Stimulated activated CD8-positive, alpha-beta memory T cell treated with anti-CD3 and anti-CD28 coated beads, Interleukin-4, amount 100 ng/mL, for 4 hours (primary cell): ENCODE measurements at places on chromosomes 4 and X.

GRCh38 chrX:8868070-8868773 lies 67.0 kb upstream of the FAM9A start:
- no peak for DNase-seq

- DNase-seq = no peak
Measured at GRCh38 chr4:69984030-69984443, 11.7 kb upstream of the STATH start.

DNA sequence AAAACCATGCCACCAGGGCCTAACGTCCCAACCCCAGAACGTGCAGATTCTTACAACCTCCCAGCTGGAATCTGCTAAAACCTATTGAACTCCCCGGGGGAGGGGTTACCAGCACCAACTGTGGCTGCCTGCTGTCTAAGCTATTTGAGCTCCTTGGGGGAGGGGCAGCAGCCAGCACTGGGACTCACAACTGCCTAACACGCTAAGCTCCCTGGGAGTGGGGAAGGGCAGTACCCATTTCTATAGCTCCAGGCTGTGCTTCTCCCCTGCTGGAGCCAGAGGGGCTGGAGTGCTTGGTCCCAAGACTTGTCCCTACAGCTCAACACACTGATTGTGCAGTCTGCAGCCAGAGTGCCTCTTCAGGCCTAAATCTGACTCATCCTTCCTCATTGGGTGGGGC lies 459.8 kb upstream of the FGF16 start:
- DNase-seq = no peak

- DNase-seq = no peak
Measured at GRCh38 chr4:55397520-55398321, 2.0 kb downstream of the TMEM165 start.

DNA sequence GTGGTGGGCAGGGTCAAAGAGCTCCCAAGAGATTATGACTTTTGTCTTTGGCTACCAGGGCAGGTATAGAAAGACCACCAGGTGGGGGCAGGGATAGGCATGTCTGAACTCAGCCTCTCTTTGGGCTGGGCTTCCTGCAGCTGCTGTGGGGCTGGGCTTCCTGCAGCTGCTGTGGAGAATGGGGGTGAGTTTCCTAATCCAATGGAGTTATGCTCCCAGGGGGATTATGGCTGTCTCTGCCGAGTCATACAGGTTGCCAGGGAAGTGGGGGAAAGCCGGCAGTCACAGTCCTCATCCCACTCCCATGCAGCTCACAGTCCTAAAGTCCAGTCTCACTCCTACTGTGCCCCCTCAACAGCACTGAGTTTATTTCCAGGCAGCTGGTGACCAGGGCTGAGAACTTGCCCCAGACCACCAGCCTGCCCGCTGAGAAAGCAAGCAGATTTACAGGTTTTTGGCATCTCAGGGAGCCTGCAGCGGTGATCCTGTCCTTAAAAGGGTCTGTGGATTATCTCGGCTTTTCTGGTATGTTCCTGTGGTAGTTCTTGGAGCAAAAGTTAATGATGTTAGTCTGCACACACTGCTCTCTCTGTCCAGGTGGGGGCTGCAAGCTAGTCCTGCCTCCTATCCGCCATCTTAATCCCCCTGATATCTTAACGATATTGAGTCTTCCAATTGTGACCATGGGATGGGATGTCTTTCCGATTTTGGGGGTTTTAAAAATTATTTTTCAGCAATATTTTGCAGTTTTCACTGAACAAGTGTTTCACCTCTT lies 133.4 kb downstream of the RTL9 start:
- no peak for DNase-seq

- no peak for DNase-seq
Measured at GRCh38 chrX:630612-631496, at the start of gene SHOX. TSS of gene SHOX (plus strand) at chrX:630791. CDS start at chrX:630898, 107 bp downstream.

GRCh38 chr4:56417396-56417795 lies 18.0 kb downstream of the PPAT start:
- no peak for DNase-seq

DNA sequence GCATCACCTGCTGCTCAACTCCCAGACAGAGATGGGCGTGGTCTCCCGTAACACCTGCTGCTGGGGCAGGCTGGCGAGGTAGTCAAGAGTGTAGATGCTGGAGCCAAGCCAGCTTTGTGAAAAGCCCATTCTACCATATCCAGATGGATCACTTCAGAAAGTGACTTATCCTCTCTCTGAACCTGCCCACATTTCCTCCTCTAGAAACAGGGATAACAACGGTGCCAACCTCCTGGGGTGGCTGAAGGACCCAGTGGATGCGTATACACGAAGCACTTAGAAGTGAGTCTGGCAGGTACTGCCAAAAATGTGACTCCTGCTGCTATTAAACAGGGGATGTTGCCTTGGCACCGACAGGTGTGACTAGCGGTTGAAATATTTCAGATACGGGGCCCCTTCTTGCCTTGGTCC lies 95.8 kb downstream of the SORBS2 start:
- DNase-seq = no peak

- no peak for DNase-seq
Measured at GRCh38 chrX:16786791-16787735, 797 bp downstream of the TXLNG start.

DNA sequence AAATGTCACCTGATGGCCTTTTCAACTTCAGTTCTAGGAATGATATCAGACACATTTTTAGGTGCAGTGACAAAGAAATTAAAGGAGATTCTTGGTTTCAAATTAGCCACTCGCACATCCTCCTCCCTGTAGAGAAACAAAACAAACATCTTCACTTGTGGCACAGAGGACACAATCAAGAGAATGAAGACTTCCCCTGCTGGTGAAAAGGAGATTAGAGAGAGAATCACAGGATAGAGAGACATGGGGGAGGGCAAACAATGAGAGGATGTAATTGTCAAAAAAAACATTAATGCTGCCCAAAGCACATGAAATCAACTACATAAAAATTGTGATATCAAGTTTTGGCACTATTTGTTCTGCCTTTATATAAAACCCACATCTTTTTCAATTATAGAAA lies 34.5 kb downstream of the ACE2 start:
- DNase-seq = no peak

DNA sequence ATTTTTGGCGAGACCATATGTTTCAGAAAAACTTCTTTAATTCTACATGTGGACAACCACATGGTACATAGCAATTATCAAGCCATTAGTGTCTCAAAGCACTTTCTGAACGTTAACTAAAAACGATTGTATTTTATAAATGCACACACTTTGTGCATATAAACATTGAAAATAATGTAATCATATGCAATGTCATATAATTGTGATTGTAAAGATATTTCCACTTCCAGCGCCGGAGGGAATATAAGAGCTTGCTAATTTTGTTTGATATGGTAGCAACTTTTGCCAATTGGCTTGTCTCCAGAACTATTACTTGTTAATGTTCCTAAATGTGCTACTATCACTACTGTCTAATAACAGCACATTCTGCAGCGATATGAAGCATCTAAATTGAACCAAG lies 162.3 kb upstream of the SMIM31 start:
- no peak for DNase-seq

DNA sequence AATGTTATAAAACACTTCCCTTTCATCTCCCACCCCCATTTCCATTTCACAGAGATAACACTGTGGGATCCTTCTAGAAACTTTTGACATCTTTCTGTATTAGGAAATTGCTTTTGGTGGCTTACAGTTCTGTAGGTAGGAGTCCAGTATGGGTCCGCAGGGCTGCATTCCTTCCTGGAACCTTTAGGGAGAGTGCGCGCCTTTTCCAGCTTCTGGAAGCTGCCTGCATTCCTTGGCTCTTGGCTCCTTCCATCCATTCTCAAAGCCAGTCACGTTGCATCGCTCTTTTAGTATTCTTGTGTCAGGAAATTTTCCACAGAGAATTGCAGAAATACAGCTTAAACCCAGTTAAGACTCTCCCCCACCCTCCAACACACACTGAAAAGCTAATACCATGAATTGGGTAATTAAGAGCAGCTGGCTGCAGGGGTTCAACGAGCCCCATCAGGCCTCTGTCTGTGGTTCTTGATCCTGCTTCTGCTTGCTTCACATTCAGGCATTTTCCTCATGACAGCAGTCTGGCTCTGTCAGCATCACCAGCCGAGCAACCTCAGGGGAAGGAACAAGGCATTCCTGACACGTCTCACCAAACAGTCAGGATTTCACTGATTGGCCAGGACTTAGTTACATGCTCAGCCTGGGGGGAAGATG lies 48.8 kb downstream of the SEPTIN11 start:
- no peak for DNase-seq

GRCh38 chrX:118990512-118991227 lies 16.3 kb downstream of the LONRF3 start:
- DNase-seq = no peak

DNA sequence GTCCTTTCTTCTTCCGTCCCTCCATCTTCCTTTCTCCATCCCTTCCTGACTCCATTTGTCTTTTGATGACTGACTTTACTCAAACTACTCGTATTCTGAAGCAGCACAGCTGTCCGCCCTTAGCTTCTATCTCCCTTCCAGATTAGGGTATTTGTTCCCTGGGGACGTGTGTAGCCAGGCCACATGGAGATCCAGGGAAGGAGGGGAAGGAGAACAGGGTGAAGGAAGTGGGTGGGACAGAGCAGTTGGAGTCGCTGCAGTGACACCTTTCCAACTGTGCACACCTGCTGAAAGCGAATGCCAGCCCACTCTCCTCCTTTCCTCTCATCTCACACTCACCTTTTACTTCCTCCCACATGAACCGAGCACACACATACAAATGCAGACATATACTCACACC lies 323.8 kb downstream of the DCTD start:
- no peak for DNase-seq

DNA sequence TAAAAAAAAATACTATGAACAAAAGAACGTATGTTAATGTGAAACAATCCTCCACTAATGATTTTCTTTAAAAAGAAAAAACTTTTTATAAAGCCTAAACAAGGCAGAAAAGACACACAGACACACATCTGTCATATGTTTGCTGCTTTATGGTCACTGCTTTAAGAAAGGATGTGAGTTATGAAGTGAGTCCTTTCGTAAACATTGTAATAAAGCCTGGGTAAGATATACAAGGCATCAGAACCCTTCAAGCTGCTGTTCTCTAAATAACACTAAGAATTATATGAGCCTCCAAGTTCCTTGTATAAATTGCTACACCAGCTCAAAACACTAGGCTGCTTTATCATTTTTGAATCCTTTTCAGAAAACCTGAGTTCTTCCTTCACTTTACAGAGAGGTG lies 81.6 kb downstream of the FBXO8 start:
- no peak for DNase-seq

- DNase-seq = no peak
Measured at GRCh38 chr4:107077192-107077591, 41.1 kb upstream of the DKK2 start.

- no peak for DNase-seq
Measured at GRCh38 chr4:88820698-88821415, 123.2 kb upstream of the NAP1L5 start.

GRCh38 chr4:147370473-147370872 lies 110.4 kb upstream of the EDNRA start:
- DNase-seq = no peak

- DNase-seq = no peak
Measured at GRCh38 chr4:1839282-1839681, 16.7 kb downstream of the LETM1 start.

DNA sequence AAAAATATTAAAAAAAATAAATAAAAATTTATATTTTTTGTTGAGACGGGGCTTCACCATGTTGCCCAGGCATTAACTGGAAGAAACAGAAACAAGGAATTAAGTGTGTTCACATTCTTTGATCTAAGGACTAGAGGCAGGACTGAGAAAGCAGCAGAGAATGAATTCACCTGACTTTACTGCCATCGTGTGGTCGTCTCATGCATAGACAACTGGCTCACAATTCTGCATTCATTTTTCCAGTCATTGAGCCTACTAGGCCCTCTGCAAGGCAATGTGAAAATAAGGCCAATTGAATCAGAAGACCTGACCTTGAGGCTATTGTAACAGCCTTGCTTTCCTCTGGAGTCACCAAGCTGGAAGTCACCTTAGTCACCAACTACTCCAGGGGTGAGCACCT lies 37.4 kb downstream of the LHFPL1 start:
- no peak for DNase-seq

GRCh38 chrX:100731441-100732281 lies at the start of gene SYTL4:
TSS of gene SYTL4 (minus strand) at chrX:100732121. CDS start at chrX:100702037, 30,084 bp downstream.
- no peak for DNase-seq

- no peak for DNase-seq
Measured at GRCh38 chr4:139540632-139541031, 15.4 kb downstream of the SETD7 start.

GRCh38 chr4:182642831-182643230 lies 274.4 kb downstream of the DCTD start:
- DNase-seq = no peak

DNA sequence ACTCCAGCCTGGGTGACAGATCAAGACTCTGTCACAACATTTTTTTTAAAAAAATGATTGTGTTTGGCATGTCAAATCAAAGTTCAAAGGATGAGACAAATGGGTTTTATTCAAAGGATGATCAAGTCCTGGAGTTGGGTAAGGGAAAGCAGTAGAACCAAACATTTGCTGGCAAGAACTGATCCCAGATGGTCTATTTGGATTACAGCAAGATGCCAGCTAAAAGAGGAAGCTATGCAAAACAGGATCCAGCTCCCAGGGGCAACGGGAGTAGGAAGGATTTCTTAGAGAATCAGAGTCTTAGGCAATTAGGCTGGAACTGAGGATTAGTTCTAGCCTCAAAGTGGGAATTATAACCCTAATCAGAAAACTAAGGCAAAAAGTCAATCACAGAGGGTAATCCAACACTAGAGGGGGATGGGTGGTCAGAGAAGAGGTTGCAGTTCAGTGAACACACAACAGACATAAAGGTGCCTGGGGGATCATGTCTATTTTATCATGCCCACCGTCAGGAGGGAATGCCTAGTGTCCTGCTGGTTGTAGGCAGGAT lies 133.0 kb upstream of the PLS3 start:
- DNase-seq = no peak
